ENCODE measurements at places on chromosomes 13 and 19. TPM values are rescaled to one million over a fixed set of nuclear protein-coding genes. Genes with fewer than 3 reads are reported as not detected.

The WDR88 gene
- not detected for total RNA-seq

The DMKN gene
- total RNA-seq, result 3.6 TPM

The ZNF524 gene
- total RNA-seq, result 9.5 TPM

The ZNF835 gene
- total RNA-seq, result 0.65 TPM

The MCOLN1 gene
- total RNA-seq, result 8.8 TPM

The SLC35E1 gene
- total RNA-seq, result 65.5 TPM

The KCTD4 gene
- 0.20 TPM for total RNA-seq

The SERP2 gene
- 8.0 TPM for total RNA-seq

The RAVER1 gene
- 17.3 TPM for total RNA-seq

The KLK7 gene
- 0.13 TPM for total RNA-seq

The MAG gene
- total RNA-seq, result not detected

The LRRC63 gene
- total RNA-seq, result not detected

All from smooth muscle cell of the pulmonary artery (primary cell).